NCI-H2081 treated with DMSO at 0.1 percent for 48 hours (cell line): ENCODE measurements at places on chromosomes 6 and 20.

- DNase-seq, result no peak
Measured at GRCh38 chr6:12189150-12189549, 101.0 kb upstream of the EDN1 start.

GRCh38 chr6:79145301-79145700 is 67.2 kb upstream of the PHIP start:
- no peak for DNase-seq

GRCh38 chr6:100452998-100453397 is 11.7 kb downstream of the SIM1 start:
- DNase-seq, result no peak

DNA sequence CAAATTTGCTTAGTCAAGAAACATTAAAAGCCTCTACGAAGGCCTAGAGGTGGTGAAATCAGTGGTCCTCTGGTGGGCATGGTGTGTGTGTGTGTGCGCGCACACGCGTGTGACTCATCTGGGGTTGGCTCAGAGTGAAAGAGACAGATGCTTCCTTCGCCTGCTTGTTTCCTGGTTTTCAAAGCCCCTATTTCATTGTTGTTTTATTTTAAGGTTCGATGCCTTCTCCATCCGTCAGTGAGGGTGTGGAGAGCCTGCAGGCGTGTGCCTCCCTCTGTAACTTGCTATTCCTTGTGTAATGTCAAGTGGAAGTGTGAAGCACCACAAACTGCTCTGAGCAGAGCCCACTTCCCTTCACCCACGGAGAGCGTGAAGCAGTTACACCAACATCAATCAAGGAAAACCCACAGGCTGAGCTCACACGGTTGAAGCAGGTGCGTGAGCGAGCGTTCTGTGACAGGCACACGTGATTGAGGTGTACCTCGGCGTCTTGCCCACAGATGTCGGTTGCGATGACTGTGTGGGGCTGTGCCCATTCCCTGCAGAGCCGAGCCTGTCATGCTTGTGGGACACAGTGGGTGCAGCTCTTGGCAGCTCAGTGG is 233.9 kb downstream of the PRL start:
- no peak for DNase-seq

DNA sequence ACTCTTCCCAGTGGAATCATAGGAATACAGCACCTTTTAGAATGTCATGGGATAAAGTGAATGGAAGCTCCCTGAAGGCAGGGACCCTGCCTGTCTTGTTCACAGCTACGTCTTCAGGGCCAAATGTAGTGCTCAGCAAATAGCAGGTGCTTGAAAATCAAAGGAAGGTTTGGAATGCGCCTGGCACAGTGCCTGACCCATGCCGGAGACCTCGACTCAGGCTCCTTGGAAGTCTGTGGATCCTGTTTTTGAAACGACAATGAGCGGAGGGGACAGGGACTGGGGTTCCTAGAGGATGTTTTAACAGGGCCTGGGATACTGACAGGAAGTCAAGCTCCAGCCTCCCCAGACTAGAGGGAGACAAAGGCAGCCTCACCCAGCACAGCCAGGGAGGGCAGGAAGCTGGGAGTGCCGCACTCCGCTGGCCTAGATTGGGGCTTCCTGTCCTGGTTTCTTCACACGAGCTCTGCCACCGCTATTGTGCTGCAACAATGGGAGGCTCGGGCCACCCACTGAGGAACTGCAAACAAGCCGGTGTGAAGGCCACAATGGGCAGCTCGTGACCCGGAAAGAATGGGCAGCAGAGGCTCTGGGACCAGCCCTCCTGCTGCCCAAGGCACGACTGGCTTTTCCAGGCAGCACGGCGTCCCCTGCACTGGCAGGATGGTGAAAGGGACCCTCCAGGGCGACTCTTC is 76.7 kb downstream of the PREX1 start:
- no peak for DNase-seq
